ENCODE measurements at places on chromosomes 5 and 9. TPM values are rescaled to one million over a fixed set of nuclear protein-coding genes. Genes with fewer than 3 reads are reported as not detected.

The PCDHA12 gene
- total RNA-seq, result not detected

The C5orf52 gene
- not detected for total RNA-seq

The AK6 gene
- 26.7 TPM for total RNA-seq

The GABRP gene
- total RNA-seq, result not detected

The NIM1K gene
- 0.50 TPM for total RNA-seq

The CARTPT gene
- total RNA-seq, result not detected

The CFAP90 gene
- total RNA-seq, result not detected

The AJM1 gene
- 4.1 TPM for total RNA-seq

The TMEM38B gene
- 14.2 TPM for total RNA-seq

The GBGT1 gene
- total RNA-seq, result 2.7 TPM

The PRRC1 gene
- 39.4 TPM for total RNA-seq

Data from activated CD4-positive, alpha-beta T cell treated with anti-CD3 and anti-CD28 coated beads, Interleukin-2, amount 10 ng/mL, durations not matched to agents 7 days and 5 days (primary cell).